Kidney (tissue), 22 donors: ENCODE measurements at places on chromosomes 1 and 21. TPM values are rescaled to one million over a fixed set of nuclear protein-coding genes. Genes with fewer than 3 reads are reported as not detected.
A peak's percentile ranks its signal among the peaks of the same experiment; 100 is the strongest.

- peak overlapping the region; percentile 100 for H3K27ac ChIP-seq
- peaks cover 11% of the 10 kb centered on the region for H3K36me3 ChIP-seq
- H3K27me3 ChIP-seq: no peaks in the 10 kb centered on the region
- H3K4me1 ChIP-seq: peaks cover 7% of the 10 kb centered on the region
These were observed 648 bp downstream of the ATP5PF start for GRCh38 chr21:25733859-25734653.

The RAB3B gene
- polyA plus RNA-seq: 0.60 TPM

DNA sequence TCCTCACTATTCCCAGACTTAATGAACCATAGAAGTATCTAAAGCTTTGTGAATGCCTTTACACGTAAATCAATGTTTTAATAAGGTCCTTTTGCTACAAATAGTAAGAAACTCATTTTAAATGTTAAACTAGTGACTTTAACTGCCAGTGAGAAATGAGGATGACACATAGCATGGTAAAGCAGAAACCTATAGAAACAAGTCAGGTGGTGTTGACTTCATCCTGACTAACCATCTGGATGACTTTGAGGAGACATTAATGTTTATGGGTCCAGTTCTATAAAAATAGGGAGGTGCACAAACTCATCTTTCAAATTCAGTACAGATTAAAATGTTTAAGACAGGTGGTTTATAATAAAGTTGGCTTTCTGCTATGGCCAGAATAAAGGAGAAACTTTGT, 85.4 kb downstream of the COLGALT2 start:
- no peaks in the 10 kb centered on the region for H3K4me1 ChIP-seq
- H3K36me3 ChIP-seq: no peaks in the 10 kb centered on the region

DNA sequence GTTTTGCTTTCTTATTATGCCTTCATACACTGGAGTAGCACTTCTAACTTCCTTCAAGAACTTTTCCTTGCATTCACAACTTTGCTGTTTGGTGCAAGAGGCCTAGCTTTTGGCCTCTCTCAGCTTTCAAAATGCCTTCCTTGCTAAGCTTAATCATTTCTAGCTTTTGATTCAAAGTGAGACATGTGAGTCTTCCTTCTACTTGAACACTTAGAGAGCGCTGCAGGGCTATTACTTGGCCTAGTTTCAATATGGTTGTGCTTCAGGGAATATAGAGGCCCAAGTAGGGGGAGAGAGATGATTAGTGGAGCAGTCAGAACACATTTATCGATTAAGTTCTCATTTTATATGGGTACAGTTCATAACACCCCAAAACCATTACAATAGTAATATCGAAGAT, 12.4 kb downstream of the ANGEL2 start:
- H3K4me1 ChIP-seq: no peaks in the 10 kb centered on the region
- H3K4me3 ChIP-seq: no peak overlapping the region
- no peaks in the 10 kb centered on the region for H3K27me3 ChIP-seq

- no peaks in the 10 kb centered on the region for H3K4me1 ChIP-seq
- H3K27ac ChIP-seq: no peak overlapping the region
- no peak overlapping the region for H3K4me3 ChIP-seq
- H3K27me3 ChIP-seq: no peaks in the 10 kb centered on the region
- no peaks in the 10 kb centered on the region for H3K36me3 ChIP-seq
These were observed 99.2 kb downstream of the SGIP1 start for GRCh38 chr1:66633159-66633558.

GRCh38 chr1:230680300-230681025, 33.5 kb downstream of the AGT start:
- no peak for DNase-seq
- H3K27ac ChIP-seq: no peak overlapping the region
- H3K4me1 ChIP-seq: no peaks in the 10 kb centered on the region
- no peaks in the 10 kb centered on the region for H3K27me3 ChIP-seq
- H3K4me3 ChIP-seq: no peak overlapping the region
- H3K36me3 ChIP-seq: peaks cover 5% of the 10 kb centered on the region

The NR1I3 gene
- polyA plus RNA-seq: 19.6 TPM

The GSTM1 gene
- polyA plus RNA-seq: 61.2 TPM

DNA sequence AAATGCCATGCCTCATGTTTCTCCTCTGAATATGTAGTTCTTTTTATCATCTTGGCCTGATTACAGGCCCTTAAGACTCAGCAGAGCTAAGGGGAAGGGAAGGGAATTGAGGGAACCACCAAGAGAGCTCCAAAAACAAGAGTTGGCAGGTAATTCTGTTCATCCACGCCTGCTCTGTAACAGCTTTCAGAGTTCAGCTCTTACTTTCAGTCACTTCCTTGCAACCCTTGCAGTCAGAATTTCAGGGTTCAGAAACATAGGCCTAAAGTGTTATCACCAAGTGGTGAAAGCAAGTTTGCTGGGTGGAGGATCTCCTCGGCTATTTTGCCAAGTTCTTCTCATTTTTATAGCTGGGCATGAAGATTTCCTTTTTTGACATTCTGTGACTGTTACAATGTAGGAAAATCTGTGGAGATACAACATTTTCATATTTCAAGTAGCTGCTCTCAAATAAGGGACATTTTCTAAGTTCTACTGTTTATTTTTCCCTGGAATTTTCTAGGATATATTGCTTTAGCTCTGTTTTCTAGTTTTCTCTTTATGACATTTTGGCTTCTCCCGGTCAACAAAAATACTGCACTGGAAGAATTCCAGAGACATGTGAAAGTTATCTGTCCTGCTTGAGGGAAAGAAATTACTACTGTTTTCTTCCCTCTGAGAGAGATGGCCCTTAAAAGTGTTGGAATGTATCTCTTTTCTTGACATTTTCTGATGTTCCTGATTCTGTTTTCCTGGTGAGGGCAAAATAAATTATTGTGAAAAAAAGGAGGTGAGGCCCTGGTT, 251.8 kb upstream of the ST6GALNAC5 start:
- no peak overlapping the region for H3K4me3 ChIP-seq
- no peaks in the 10 kb centered on the region for H3K27me3 ChIP-seq
- H3K36me3 ChIP-seq: no peaks in the 10 kb centered on the region
- H3K4me1 ChIP-seq: no peaks in the 10 kb centered on the region
- no peak overlapping the region for H3K27ac ChIP-seq

GRCh38 chr1:203656796-203657747, 30.4 kb downstream of the ATP2B4 start:
- no peak overlapping the region for H3K4me3 ChIP-seq
- H3K27me3 ChIP-seq: no peaks in the 10 kb centered on the region
- H3K36me3 ChIP-seq: no peaks in the 10 kb centered on the region
- no peak overlapping the region for H3K27ac ChIP-seq

The S100A6 gene
- 1,580 TPM for polyA plus RNA-seq

- peak overlapping the region; percentile 8 for H3K4me3 ChIP-seq
- no peaks in the 10 kb centered on the region for H3K27me3 ChIP-seq
- no peak for DNase-seq
- H3K4me1 ChIP-seq: peaks cover 49% of the 10 kb centered on the region
- H3K27ac ChIP-seq: peak overlapping the region; percentile 96
- no peaks in the 10 kb centered on the region for H3K36me3 ChIP-seq
These were observed 20.6 kb downstream of the ETNK2 start for GRCh38 chr1:204130981-204131892.

- H3K4me3 ChIP-seq: no peak overlapping the region
- H3K4me1 ChIP-seq: no peaks in the 10 kb centered on the region
- no peaks in the 10 kb centered on the region for H3K36me3 ChIP-seq
- DNase-seq: no peak
- H3K27me3 ChIP-seq: no peaks in the 10 kb centered on the region
These were observed 20.9 kb upstream of the RHBDL2 start for GRCh38 chr1:38962560-38962959.

The PLPPR4 gene
- 0.45 TPM for polyA plus RNA-seq

GRCh38 chr1:34655875-34656240, 99.0 kb upstream of the GJB5 start:
- H3K36me3 ChIP-seq: no peaks in the 10 kb centered on the region
- H3K4me1 ChIP-seq: no peaks in the 10 kb centered on the region
- H3K4me3 ChIP-seq: no peak overlapping the region
- no peak overlapping the region for H3K27ac ChIP-seq
- no peak for DNase-seq
- no peaks in the 10 kb centered on the region for H3K27me3 ChIP-seq

DNA sequence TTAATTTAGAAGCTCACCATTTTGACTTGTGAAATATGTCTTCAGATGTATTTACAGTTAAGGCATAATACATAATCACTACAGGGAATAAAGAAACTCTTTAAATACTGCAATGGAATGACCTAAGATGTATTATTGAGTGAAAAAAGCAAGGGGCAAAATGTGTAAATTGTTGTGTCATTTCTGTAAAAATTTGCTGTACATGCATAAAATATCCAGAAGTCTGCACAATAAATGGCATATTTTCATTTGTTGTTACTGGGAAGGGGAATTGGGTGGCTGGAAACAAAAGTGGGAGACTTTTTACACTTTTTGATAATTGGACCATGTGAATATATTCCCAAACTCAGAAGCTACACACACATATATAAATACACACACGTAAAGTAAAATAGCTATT, 17.1 kb downstream of the LRIG2 start:
- DNase-seq: no peak
- no peak overlapping the region for H3K27ac ChIP-seq
- H3K27me3 ChIP-seq: no peaks in the 10 kb centered on the region
- H3K4me1 ChIP-seq: peaks cover 5% of the 10 kb centered on the region
- H3K36me3 ChIP-seq: peaks cover 2% of the 10 kb centered on the region

DNA sequence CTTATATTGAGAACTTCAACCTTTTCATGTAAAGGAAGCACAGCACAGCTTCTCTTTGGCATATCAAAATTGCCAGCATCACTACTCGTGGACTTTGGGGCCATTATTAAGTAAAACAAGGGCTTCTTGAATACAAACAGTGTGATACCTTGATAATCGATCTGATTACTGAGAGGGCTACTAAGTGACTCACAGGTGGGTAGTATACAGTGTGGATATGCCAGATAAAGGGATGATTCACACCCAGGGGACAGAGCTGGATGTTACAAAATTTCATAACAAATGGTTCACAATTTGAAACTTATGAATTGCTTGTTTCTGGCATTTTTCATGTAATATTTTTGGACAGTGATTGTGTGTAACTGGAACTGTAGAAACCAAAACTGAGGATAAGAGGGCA, 15.4 kb downstream of the HDAC1 start:
- H3K27me3 ChIP-seq: no peaks in the 10 kb centered on the region
- DNase-seq: no peak
- H3K27ac ChIP-seq: no peak overlapping the region

- no peaks in the 10 kb centered on the region for H3K36me3 ChIP-seq
- no peaks in the 10 kb centered on the region for H3K4me1 ChIP-seq
- H3K27ac ChIP-seq: no peak within 1 kb of the TSS
- no peak for DNase-seq
- no peak within 1 kb of the TSS for H3K4me3 ChIP-seq
- H3K27me3 ChIP-seq: no peaks in the 10 kb centered on the region
These were observed at the start of gene KRTAP7-1 for GRCh38 chr21:30829659-30830058. TSS of gene KRTAP7-1 (minus strand) at chr21:30829759. CDS start at chr21:30829698, 61 bp downstream.

The VHLL gene
- polyA plus RNA-seq: not detected

DNA sequence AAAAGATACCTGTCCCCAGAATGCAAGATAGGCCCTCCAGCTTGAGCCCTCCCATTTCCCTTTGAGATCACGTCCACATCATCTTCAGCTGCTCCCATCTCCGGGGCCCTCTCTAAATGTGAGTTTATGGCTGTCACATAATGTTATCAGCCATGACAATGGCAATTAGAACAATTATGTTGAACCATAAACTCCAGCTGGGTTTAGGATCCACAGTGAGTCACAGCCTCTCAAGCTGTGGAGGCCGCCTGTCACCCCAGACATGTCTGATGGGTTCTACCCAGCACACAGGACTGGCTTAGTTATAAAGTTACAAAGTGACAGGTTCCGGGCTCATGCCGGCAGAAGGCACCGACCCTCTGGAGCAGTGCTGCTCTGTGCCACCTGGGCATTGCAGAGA, 597.3 kb downstream of the PTPRU start:
- H3K4me3 ChIP-seq: no peak overlapping the region
- H3K4me1 ChIP-seq: no peaks in the 10 kb centered on the region
- H3K27ac ChIP-seq: no peak overlapping the region
- no peak for DNase-seq
- H3K36me3 ChIP-seq: no peaks in the 10 kb centered on the region

DNA sequence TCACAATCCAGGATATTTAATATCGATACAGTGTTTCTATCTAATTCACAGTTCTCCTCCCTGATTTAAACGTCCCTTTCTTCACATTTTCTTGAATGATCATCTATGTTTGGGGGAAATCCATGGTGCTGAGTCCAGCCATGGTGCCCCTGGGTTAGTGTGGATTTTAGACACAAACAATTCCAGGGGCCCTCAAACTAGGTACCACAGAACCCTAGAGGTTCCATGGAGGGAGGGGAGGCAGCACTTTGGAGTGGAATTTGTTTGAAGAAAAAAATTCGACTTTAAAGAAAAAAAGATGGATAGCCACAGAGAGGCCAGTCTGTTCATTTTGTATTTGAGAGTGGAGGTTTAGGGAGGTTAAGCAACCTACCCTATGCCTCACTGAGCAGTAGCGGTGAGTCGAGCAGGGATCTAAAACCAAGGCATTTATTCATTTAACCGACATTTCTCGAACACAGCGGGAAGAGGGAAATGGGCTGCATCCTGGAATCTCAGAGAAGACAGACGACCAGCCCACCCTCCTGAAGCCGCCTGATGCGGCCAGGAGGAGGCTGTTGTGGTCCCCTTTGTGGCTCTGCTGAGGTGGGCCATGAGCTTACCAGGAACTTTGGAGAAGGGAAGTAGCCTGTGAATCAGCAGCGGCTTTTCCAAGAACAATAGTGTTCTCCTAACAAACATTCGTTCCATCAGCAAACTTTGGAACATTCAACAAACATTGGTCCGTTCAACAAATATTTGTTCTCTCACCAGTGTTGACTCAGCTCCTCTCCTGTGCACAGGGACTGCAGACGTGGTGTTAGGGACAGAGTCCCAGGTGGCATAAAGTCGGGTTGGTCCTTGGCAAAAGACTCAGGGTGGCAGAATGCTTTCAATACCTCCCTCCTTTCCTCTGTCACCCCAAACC, 103.5 kb upstream of the ZBTB40 start:
- H3K27ac ChIP-seq: no peak overlapping the region
- DNase-seq: no peak
- no peaks in the 10 kb centered on the region for H3K4me1 ChIP-seq
- peaks cover 2% of the 10 kb centered on the region for H3K27me3 ChIP-seq
- H3K4me3 ChIP-seq: no peak overlapping the region
- H3K36me3 ChIP-seq: no peaks in the 10 kb centered on the region

The COP1 gene
- polyA plus RNA-seq: 40.2 TPM

GRCh38 chr1:167088746-167089417, 1.3 kb downstream of the GPA33 start:
- no peaks in the 10 kb centered on the region for H3K4me1 ChIP-seq
- H3K27ac ChIP-seq: no peak overlapping the region
- H3K27me3 ChIP-seq: no peaks in the 10 kb centered on the region
- H3K4me3 ChIP-seq: no peak overlapping the region

The GPR3 gene
- polyA plus RNA-seq: 0.77 TPM

DNA sequence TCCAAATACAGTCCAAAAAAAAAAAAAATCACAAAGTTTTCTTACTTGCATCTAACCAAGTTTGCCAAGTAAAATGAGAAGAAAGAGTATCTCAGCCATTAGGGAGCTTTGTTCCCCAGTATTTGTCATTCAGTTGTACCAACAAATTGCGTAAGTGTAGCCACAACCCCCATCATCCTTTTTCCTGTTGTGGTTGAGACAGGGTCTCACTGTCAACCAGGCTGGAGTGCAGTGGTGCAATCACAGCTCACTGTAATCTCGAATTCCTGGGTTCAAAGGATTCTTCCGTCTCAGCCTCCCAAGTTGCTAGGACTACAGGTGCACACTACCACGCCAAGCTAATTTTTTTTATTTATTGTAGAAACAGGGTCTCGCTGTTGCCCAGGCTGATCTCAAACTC, 9.5 kb downstream of the STX6 start:
- no peak overlapping the region for H3K27ac ChIP-seq
- no peaks in the 10 kb centered on the region for H3K36me3 ChIP-seq
- no peak for DNase-seq
- no peaks in the 10 kb centered on the region for H3K27me3 ChIP-seq
